Cortex of kidney (tissue), 1 donor: ENCODE measurements at places on chromosomes 7 and 10.

GRCh38 chr7:27064159-27064558 lies 31.6 kb downstream of the HOXA1 start:
- DNase-seq: no peak

DNA sequence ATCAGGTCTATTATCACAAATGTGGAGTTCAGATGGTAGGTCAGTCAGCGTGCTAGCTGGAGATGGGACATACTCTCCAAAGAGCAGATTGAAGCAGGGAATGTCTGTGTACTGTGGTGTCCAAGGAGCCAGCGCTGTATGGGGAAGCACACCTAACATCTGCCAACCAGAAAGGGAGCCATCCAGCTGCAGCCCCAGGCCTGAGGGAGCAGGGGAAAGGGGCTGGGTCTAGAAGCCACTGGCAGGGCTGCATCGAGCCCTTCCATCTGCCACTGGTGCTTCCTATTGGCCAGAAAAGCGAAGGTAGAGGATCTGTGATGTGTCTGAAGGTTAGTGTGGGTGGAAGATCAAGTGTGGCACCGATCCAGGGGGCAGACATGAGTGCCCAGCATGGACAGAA lies 8.0 kb upstream of the RAMP3 start:
- no peak for DNase-seq

DNA sequence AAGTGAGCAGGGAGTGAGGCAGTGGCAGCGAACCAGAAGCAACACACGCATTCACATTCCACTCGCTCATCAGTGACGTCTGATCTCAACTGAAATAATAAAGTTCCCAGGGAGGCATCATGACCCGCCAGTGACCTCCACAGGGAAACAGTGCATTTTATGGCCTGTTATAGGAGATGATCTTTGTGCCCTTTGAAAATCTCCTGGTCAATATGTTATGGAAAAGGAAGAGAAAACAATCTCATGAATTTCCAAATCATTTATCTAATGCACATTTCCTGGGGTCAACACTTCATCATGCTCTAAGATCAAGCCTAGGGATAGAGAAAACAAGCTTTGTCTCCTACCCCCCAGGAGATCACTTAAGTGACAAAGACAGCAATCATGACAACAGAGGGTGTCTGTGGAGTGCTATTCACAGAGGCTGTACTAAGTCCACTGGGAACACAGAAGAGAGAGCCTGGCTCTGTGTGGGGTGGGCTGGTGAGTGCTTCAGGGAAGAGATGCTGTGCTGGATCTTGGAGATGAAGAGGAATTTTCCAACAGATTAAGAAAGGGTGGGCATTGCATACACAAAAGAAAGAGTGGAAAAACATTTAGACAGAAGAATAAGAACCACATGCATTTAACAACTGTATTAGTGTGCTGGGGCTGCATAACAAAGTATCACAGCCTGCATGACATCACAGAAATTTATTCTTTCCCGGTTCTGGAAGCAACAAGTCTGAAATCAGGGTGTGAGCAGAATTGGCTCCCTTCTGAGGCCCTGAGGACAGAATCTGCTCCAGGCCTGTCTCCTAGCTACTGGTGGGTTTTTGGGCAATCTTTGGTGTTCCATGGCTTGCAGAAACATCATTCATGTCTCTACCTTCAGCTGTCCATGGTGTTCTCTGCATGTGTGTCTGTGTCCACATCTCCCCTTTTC lies 613.9 kb upstream of the IGFBP3 start:
- DNase-seq: no peak

DNA sequence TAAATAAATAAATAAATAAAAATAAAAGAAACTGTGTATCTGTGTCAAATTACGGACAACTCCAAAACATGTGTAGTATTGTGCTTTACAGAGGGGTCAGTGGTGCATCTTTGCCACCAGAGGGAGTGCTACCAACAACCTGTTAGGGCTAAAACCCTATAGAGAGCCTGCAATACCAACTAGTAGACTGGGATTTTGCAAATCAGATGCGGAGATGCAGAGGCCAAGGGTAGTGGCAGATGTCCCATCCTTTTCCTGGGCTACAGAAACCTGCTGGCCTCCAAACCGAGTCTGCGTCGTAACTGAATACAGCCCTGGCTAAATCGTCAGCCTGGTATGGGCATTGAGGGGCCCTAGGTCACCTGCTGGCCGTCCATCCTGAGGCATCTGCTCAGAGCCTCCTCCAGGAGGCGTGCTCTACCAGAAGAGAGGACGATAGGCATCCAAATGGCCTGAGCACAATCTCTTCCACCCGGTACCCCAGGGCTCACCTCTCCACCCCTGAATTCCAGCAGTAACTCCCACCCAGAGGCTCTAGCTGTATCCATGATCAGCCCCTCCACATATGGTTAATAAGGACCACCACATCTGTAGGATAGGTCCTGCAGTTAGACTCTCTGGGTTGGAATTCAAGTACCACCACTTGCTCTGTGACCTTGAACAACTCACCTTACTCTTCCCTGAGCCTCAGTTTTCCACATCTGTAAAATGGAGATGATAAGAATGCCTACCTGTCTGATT lies 6.2 kb upstream of the RRP12 start:
- DNase-seq: no peak

DNA sequence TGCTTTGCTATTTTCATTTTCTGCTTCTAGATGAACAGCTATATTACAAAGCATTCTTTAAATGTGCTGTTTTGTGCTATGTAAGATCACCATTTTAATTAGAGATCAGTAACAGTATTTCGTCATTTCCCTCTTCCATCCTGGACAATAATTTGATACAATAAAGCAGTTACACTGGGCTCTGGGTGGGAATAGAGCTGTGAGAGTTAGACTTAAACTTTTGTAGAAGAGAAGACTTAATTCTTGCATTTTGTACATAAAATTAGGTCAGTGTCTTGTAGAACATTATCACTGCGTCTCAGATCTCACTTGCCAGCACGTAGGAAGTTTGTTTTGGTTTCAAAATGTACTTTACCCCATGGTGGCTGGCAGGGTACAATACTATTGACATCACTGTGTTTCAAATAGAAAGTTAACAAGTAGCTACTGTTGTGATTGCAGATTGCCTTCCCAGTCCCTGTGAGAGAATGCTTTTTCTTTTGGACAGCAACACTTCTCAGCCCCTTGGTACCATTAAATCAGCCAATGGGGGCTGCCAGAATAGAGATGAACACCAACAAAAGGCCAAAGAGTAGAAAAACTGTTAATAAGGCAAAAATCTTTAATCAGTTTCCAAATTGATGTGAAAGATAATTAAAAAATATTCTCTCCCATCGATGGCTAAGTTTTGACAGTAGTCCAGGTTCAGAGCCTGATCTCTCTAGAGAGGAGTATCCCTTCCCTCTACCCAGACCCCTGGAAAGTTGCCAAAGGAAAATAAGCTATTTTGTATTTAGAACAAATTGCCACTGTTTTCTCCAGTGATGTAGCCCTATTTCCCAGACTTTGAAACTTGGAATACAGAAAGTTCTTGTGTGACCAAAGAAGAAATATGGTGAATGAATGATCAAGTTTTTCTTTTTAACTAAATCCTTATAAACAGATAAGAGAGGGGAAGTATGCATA lies 35.1 kb downstream of the SMNDC1 start:
- no peak for DNase-seq

GRCh38 chr7:66054063-66054462 lies 21.6 kb upstream of the ASL start:
- no peak for DNase-seq

- no peak for DNase-seq
Observed at GRCh38 chr10:104337985-104338735, at the start of gene ITPRIP. Gene ITPRIP, minus strand, starts transcription at chr10:104338465. Its CDS starts 22,414 bp downstream, at chr10:104316051.

- no peak for DNase-seq
Observed at GRCh38 chr10:70891627-70892026, 3.3 kb upstream of the PCBD1 start.

GRCh38 chr7:142175594-142175993 lies 64.1 kb downstream of the MGAM2 start:
- no peak for DNase-seq

DNA sequence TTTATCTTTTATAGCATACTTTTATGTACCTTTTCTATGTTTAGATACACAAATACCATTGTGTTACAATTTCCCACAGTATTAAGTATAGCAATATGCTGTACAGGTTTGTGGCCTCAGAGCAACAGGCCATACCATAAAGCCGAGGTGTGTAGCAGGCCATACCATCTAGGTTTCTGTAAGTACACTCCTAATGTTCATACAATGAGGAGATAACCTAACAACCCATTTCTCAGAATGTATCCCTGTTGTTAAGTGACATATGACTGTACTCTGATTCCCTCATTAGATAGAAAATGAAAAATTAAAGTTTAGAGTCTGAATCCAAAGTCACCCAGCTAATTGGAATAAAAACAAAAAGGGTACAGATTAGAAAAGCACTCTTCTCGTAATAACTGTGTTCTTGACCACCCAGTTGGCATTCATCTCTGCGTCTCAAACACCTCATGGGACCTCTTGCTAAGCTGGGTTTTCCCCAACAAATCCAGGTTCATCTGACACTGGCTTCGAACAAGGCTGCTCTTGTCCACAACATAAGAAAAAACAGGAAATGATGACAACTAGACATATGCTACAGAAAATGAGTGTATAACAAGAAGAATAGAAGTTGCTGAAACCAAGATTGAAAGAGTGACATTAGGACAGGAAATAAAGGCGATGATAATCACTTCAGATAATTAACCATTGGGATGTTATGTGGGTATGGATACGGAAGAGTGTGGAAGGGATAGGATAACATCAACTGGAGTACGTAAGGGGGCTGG lies 1.4 kb downstream of the NDUFB8 start:
- no peak for DNase-seq

DNA sequence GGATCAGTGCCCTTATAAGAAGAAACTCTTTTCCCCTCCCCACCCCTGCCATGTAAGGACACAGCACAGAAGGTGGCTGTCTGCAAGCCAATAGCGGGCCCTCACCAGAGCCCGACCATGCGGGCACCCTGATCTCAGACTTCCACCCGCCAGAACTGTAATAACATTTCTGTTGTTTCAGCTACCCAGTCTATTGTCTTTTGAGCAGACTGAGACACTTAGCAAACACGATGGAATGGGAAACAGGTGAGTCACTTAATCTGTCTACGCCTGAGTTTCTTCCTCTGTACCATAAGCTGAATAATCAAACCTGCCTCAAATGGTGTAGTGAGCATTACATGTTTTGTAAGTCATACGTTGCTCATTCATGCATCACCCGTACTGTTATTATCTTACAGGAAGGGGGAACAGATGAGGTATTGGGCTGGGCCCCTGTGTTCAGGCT lies 58.2 kb downstream of the STRA8 start:
- no peak for DNase-seq

GRCh38 chr7:87341441-87341840 lies 4.0 kb upstream of the CROT start:
- DNase-seq: no peak

- no peak for DNase-seq
Observed at GRCh38 chr7:150988230-150989226, 2.3 kb upstream of the NOS3 start.

DNA sequence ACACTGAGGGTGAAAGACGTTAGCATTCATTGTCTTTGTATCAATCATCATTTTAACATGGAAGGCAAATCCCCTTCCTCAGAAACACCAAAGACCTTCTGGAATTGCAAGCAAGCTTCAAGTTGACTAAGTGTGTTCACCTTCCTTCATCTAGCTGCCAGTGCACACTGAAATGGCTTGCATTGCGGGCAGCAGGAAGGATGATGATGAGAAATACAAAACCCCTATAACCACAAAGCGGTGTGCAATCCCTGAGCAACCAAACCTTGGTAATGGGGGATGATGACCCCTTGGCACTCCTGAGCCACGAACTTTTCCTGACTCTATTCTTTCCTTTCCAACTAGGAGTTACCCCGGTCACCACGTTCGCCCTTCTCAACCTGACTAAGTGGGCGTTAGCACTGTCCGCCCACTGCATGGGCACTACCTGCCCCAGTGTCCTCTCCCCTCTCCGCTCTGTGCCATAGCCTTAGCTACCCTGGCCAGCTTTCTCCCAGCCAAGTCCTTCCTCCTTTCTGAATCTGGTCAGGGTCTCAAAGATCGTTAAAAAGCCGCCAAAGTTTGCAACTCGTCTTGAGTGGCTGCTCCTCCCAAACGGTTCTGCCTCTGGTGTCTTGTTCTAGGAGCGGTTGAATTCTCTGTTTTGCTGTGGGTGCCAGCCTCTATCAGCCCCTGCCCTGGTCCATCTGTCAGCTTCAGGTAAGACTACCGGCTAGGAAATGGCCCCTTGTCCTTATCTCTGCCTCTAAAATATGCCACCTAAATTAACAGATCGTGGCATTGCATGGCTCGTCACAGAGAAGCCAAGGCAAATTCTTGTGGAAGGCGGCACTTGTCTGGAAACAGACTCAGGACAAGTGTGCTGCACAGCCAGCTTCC lies 586 bp upstream of the AOC1 start:
- no peak for DNase-seq

DNA sequence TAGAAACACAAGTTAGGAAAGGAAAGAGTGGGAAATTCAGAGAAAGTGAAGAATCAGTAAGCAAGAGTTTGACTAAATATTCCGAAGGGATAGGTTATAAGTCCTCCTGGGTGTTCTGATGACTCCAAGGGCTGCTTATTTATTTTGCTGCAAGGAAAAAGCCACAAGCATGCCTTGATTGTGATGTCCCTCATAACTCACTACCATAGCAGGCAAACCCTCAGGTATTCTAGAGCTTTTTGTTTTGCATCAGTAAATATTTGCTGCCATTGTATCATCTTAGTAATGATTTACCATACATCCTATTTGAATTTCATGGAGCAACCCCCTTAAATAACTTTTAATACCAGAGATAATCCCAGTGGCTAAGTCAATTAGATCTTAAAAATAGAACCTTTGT lies 688.1 kb downstream of the SUGCT start:
- DNase-seq: no peak

DNA sequence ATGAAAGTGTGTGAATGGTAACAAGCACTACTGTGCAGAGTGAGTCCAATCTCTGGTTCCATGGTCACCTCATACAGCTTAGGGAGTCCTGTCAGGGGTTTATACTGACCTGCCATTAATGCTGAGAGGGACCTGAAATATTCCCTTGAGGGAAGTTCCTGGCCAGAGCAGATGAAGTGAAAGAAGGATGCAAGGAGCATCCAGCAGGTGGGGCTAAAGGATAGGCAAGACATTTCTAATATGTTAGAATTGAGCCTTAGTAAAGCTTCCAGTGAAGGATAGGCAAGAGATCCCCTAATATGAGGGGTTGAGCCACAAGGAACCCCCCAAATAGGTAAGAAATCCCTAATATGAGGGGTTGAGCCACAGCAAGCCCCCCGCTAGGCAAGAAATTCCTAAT lies 25.5 kb upstream of the FAM221A start:
- DNase-seq: no peak

DNA sequence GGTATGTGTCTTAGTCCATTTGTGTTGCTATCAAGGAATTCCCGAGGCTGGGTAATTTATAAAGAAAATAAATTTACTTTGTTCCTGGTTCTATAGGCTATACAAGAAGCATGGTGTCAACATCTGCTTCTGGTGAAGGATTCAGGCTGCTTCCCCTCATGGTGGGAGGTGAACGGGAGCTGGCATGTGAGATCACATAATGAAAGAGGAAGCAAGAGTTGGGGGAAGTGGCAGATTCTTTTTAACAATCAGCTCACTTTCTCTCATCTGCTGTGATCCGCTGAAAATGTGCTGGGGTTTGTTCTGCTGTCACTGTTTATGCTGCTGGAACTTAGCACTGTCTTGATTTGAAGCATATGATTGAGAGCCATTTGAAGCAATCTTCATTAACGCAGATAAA lies 730.0 kb upstream of the SORCS1 start:
- DNase-seq: no peak
